ENCODE measurements at places on chromosomes 12 and 14. TPM values are rescaled to one million over a fixed set of nuclear protein-coding genes. Genes with fewer than 3 reads are reported as not detected.

DNA sequence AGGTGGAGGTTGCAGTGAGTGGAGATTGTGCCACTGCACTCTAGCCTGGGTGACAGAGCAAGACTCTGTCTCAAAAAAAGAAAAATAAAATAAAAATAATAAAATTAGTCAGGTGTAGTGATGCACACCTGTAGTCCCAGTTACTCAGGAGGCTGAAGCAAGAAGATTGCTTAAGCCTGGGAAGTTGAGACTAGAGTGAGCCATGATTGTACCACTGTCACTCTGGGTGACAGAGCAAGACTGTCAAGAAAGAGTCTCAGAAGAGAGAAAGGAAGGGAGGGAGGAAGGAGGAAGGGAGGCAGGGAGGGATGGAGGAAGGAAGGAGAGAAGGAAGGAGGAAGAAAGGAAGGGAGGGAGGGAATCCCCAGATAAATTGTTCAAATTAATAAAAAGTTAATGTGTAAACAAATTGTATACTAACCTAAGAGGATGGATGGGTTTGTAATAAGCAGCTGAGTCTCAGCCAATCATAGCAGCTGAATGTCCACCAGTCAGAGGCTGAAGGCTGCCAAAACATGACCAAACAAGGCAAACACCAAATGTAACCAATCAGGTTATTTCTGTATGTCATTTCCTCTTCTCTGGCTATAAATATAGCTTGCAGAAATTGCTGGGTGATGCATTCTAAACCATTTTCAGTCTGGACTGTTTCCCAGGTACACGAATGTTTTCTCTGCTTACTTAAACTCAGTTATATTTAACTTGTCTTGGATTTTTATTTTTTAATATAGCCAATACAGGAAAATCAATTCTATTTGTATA is 6.1 kb upstream of the CDCA4 start:
- no peak for DNase-seq

DNA sequence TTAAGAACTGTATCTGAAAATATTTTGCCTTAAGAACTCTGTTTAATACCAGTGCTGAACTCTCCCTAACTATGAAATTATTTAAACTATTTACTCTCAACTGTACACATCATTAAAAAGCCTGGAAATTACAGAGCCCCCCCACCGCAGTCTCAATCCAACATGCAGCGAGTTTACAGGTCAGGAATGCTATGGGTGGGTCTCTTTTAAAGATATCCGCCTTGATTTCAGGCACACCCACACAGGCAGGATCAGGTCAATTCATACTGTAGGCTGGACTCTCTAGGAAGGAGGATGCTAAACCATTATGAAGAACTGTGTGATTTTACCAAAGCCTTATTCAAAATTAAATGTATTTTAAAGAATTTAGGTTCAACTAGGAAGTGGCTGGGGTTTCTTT is 16.5 kb downstream of the SPTLC2 start:
- DNase-seq, result no peak

GRCh38 chr12:14454098-14454907 is 88.8 kb downstream of the ATF7IP start:
- DNase-seq, result no peak

Gene RIN3
- total RNA-seq, result 27.3 TPM

Gene ZNF740
- total RNA-seq, result 56.8 TPM

Gene CLEC9A
- total RNA-seq, result 0.57 TPM

Gene CCDC197
- not detected for total RNA-seq
